ENCODE measurements at places on chromosomes 7 and 10.

- DNase-seq = no peak
Measured at GRCh38 chr10:131141207-131141606, 170.3 kb downstream of the TCERG1L start.

GRCh38 chr7:101162551-101163278 lies 2.7 kb downstream of the VGF start:
- DNase-seq = peak; percentile 56

DNA sequence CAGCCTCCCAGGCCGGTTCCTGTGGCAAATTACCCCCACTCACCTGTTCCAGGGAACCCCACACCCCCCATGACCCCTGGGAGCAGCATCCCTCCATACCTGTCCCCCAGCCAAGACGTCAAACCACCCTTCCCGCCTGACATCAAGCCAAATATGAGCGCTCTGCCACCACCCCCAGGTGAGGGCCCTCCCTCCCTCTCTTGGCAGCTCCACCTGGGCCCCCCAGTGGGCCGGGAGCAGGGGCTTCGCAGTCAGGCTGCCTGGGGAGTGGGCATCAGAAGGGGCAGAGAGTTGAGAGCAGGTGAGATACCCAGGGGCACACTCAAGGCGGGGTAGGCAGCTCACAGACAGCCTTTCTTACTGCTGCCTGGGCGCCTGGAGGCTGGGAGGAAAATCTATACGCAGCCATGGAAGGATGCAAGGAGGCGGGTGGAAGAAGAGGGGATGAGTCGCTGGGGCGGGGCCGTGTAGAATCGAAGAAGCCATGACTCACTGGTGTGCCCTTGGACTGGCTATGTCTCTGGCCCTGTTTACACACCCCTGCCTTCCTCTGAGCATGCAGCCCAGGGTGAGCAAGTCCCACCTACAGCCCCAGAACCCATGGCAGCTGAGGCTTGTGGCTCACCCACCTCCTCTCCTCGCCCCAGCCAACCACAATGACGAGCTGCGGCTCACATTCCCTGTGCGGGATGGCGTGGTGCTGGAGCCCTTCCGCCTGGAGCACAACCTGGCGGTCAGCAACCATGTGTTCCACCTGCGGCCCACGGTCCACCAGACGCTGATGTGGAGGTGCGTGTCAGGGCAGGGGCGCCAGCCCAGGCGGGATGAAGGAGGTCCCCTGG lies 48.6 kb upstream of the PPIF start:
- peak; percentile 55 for DNase-seq

DNA sequence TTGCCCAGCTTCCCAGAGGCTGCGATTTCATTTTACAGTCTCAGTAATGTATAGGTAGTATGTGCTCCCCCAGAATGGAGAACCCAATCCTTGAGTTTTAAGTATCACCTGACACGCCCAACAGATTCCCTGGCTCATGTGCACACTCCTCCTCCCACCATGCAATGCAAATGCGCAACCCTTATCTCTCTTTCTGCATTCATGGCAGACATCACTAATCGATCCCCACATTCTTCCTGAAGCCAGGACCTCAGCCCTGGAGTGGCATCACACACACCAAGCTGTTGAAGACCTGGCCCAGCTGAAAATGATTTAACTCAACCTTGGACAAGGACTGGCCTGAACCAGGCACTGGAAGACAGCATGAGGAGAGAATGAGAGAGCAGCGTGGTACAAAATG lies 68.4 kb downstream of the ZRANB1 start:
- DNase-seq = no peak

GRCh38 chr10:22959292-22959691 lies 31.4 kb downstream of the ARMC3 start:
- no peak for DNase-seq

- no peak for DNase-seq
Measured at GRCh38 chr7:128344431-128344774, 695 bp upstream of the RBM28 start.

DNA sequence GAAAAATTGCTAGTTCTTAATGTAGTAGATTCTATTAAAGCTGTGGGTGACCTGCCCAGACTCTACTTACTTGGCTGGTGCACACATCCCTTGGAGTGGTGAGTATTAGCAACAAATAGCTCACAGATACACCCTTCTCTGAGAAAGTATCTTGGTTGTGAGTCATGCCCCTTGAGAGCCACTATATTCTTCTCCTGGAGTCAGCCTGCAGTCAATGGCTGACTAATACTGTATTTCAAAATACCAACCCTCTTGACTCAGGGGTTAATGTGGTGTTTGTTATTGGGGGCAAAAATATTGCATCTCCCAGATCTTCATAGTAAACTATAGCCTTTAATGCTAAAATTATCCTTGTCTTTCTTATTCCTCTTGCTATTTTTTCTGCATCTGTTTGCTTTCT lies 354.9 kb downstream of the BMPER start:
- DNase-seq = peak; percentile 29

GRCh38 chr10:108249940-108250339 lies 1085.4 kb upstream of the SORCS1 start:
- no peak for DNase-seq

GRCh38 chr7:1920266-1920681 lies 250.2 kb downstream of the ELFN1 start:
- DNase-seq = no peak

- DNase-seq = no peak
Measured at GRCh38 chr7:143295870-143296269, 7.7 kb downstream of the CASP2 start.

GRCh38 chr7:116310141-116310540 lies 99.8 kb downstream of the TES start:
- no peak for DNase-seq

GRCh38 chr7:5580714-5581395 lies 157.2 kb upstream of the TNRC18 start:
- DNase-seq = peak; percentile 89

DNA sequence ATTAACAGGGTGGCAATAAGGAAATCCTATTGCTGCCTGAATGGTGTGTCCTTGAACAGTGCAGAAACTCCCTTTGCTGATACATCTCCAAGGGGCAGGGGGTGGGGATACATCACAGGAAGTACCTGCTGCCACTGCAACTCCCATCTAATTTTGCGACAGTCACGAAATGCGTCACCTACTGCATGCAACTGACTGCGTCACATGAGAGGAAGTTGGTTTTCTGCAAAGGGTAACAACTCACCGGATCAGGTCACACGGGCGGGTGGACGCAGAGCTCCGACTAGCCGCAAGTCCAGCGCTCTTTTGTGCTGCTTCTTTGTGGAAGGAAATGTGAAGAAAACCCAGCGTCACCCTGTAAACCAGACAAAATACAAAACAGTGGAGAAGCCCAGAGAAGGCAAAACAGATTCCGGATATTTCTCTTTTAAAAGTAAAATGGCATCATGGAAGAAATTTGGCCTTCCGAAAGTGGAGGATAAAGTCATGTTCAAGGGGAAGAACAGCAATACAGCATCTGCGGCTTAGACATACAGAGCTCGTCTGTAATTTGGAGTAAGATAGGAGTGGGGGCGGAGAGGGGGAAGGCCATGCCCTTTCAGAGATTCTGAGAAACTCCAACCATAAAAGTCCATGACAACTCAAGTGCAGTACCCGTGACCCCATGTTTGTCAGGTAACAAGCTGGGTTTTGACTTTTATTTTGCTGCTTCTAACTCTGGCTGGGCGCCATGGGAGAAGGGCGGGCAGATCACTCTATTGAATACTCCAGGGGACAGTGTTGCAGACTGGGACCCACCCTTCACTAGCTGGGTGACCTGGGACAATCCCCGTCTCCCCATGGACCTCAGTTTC lies 32.3 kb upstream of the PLEKHS1 start:
- DNase-seq = no peak

DNA sequence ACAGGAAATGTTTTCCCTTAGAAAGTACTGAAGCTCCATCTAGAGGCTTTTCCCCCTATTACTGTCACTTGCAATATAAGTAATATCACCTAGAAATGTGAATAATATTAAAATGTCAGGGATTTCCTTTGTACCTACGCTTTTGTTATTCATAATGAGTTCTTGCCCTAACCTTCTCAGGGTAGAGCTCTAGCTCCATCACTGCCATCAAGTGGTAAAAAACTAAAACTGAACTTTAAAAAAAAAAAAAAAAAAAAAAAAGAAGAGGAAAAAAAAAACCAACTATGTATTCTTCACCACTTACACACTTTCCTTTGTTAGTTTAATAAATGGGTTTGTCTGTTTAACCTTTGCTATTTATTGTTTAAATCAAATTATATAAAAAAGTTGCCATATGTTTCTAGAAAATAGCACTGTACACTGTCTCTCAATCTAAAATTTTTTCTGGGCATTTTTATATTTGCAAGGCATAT lies 49.9 kb downstream of the DNAJC1 start:
- DNase-seq = no peak

- DNase-seq = no peak
Measured at GRCh38 chr7:21887779-21888178, 57.9 kb downstream of the CDCA7L start.

- DNase-seq = no peak
Measured at GRCh38 chr10:123640016-123640535, 26.1 kb upstream of the GPR26 start.

GRCh38 chr7:84291756-84292155 lies 97.2 kb upstream of the SEMA3A start:
- DNase-seq = no peak

DNA sequence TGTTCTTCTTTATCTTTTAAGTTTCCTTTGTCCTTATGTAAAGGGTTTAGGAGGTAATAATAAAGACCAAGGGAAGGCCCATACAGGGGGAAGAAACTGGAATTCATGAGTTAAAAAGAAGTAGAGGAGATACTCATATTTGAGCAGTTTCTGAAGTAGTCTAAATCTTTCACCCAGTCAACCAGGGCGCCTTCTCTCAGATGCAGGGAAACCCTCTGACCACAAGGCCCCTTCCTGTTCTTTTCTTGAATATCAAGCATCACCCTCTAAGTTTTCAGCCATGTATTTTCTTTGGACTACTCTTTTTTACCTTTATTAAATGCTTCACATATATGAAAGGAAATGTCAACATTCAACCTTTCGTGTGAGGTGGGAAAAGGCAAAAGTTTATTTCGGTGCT lies 630.8 kb downstream of the SUGCT start:
- no peak for DNase-seq

- DNase-seq = peak; percentile 5
Measured at GRCh38 chr10:48821692-48822091, 117.9 kb downstream of the LRRC18 start.

- DNase-seq = peak; percentile 25
Measured at GRCh38 chr10:15695852-15696251, 23.9 kb downstream of the ITGA8 start.

DNA sequence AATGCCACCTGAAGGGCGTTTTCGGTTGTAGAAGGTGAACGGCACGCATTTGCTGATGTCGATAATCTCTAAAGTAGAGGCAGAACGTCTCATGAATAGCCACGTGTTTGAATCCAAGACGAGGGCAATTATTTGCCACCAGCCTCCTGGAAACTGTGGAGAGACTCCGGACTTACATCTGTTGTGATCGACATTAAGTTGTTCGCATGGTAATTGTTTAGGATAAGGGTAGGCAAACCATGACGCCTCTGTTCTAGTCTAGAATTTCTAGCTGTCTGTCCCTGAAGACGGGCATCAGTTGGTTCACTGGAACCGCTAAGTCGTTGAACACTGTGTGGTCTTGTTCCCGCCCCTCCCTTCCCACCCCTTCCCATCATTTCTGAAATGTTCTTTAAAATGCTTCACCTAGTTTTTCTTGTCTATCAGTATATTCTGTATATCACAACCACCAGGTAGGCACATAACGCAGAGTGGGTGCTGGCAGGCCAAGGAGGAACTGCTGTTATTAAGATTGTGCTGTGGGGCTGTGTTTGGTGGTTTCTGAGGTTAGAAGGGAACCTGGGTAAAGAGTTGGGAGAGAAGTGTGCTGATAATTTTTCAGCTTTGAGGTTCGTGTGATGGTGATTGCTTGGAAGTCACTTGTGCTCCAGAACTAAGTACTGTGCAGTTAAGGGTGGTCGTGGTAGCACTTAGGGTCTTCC lies 1.2 kb downstream of the UBE3C start:
- no peak for DNase-seq

- DNase-seq = no peak
Measured at GRCh38 chr10:92068900-92069299, 145.3 kb downstream of the BTAF1 start.

DNA sequence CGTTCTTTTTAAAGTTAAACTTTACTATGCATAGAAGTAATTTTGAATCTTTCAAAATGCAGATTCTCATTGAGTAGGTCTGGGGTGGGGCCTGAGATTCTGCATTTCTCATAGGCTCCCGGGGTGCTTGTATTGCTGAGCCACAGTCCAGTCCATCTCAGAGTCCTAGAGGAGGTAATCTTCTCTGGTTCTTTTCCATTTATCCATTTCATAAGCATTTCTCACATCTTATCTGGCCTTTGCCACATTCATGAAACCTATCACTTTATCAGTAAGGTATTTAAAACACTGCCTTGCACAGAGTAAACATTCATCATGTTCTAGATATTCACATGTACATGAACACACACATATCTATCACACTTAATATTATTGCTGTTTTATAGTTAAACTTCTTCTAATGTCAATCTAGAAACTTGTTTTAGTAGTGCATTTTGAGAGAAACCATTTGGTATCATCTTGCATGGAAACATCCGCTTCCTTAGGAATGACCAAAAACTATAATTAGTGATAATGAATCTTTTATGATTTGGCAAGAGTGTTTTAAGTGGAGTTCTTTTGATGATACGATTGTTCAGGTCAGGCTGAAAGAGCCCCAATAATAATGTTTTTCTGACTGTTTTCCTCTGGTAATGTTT lies 12.0 kb downstream of the GNAI1 start:
- no peak for DNase-seq

- DNase-seq = no peak
Measured at GRCh38 chr7:156074084-156074483, 261.8 kb upstream of the SHH start.

DNA sequence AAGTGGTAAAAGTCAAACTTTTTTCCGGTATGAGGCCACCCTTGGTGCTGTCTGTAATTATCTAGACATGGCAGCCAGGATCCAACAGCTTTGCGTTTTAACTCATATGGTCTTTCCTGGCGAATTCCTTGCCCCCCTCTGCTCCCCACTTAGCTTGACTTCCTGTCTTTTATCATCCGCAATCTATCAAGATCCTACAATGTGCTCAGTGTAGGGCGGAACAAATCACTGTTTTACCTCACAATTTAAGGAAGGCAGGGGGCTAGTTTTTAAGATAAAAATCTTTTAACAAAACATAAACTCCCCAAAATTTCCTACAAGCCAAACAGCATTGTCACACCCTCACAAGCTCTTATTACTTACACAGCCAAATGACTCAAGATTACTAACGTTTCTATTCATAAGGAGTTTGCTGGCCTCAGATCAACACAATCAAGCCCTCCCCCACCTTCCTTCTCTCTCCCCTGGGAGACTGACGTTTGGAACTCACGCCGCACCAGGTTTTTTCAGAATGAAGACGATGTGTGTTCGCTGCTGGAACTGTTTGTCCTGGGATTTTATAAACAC lies 1.3 kb upstream of the CDK14 start:
- peak; percentile 29 for DNase-seq

GRCh38 chr7:16811551-16811950 lies 6.8 kb upstream of the AGR2 start:
- no peak for DNase-seq
